COR-L47 (cell line): ENCODE measurements at places on chromosomes 16 and 17.

GRCh38 chr17:48584223-48584741 lies 5.8 kb downstream of the HOXB3 start:
- no peak for DNase-seq

DNA sequence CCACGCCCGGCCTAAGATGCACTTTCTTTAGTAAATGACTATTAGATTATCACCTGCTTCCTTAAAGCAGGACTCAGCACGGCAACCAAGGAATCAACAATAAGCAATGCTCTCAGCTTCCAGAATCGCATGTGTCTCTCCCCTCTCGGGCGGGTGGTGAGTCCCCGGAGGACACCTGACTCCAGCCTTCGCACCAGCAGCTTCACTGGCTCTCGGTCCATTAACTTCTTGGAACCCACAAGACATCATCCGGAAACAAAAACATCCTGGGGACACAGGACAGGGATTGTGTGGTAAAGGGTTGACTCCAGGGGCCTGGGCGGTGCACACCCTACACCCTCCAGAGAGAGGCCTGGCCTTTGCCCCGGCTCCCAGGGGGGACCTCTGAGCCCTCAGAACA lies 22.7 kb downstream of the UTS2R start:
- no peak for DNase-seq

- no peak for DNase-seq
Observed at GRCh38 chr17:76138896-76139752, 1.9 kb downstream of the FOXJ1 start.

GRCh38 chr17:48386826-48387225 lies 43.2 kb downstream of the SKAP1 start:
- DNase-seq: no peak

- no peak for DNase-seq
Observed at GRCh38 chr16:27426423-27427408, 24.7 kb downstream of the IL21R start.

- no peak for DNase-seq
Observed at GRCh38 chr17:10837921-10838320, at the start of gene PIRT. TSS of gene PIRT (minus strand) at chr17:10838087. CDS start at chr17:10825645, 12,442 bp downstream.

DNA sequence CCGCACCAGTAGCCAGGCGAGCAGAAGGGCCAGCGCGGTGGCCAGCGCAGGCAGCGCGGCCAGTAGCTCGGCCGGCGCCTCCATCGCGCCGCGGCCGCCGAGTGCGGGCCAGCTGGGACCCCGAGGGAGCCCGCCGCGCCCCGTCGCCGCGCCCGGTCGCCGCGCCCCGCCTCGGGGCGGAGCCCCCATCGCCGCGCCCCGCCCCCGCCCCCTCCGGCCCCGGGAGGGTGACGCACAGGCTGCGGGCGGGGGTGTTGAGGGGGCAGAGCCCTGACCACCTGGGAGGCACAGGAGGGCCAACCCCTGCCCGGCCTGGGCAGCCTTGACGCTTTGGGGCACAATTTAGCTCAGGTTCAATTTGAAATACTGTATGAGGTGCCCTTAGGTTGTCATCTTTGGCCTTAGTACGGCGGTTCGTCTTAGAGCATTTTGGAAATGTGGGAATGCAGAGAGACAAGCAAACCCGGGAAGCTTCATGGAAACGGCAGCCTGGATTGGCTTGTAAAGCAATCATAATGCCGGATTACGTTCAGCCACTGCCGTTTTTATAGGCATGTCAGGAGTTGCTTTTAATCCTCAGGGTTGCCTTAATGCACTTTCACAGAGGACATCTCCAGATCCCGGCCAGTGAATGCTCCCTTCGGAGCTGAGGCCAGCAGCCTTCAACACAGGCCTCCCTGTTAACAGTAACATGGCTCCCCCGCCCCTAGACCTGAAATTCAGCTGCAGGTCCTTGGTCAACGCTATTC lies at the start of gene MXRA7:
Gene MXRA7 (minus strand): TSS at position 103 of the 749 bp plus-strand sequence. CDS start 19 bp downstream, at position 84.
- DNase-seq: peak; percentile 37

GRCh38 chr16:48099455-48099854 lies 56.3 kb downstream of the ABCC12 start:
- no peak for DNase-seq

- no peak for DNase-seq
Observed at GRCh38 chr17:69187294-69187693, 41.3 kb downstream of the ABCA10 start.

GRCh38 chr17:50584749-50585148 lies 24.2 kb downstream of the CACNA1G start:
- no peak for DNase-seq

DNA sequence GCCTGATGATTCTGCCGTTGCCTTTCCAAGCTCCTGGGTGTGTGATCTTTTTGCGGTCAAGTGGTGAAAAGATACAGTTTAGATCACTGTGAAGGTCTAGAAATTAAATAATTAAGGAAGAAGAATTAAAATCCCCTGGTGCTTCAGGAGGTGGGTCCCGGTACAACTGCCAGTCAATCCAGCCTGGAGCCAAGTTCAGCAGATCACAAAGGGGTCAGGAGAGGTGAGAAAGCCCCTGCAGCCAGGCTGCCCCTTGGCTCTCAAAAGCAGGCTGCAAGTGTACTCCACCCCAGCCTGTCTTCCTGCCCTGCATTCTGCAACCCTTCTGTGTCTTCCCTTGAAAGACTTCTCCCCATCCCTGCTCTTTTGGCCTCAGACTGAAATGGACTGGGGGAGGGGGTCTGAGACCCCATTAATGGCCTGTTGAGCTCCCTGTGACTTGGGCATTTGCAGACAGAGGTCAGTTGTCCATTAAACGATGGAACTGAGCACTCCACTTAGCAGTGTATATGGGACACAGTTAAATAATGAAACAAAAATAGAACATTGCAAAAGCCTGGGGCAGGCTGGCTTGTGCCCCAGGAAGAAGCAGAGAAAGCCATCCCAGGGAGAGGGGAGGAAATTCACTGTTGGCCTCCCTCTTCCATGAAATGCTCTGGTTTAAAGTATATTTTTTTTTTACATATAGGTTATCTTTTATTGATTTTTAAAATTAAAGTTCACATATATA lies 15.1 kb downstream of the CACNG5 start:
- no peak for DNase-seq

- DNase-seq: no peak
Observed at GRCh38 chr17:79907850-79908249, 68.6 kb upstream of the CBX4 start.

DNA sequence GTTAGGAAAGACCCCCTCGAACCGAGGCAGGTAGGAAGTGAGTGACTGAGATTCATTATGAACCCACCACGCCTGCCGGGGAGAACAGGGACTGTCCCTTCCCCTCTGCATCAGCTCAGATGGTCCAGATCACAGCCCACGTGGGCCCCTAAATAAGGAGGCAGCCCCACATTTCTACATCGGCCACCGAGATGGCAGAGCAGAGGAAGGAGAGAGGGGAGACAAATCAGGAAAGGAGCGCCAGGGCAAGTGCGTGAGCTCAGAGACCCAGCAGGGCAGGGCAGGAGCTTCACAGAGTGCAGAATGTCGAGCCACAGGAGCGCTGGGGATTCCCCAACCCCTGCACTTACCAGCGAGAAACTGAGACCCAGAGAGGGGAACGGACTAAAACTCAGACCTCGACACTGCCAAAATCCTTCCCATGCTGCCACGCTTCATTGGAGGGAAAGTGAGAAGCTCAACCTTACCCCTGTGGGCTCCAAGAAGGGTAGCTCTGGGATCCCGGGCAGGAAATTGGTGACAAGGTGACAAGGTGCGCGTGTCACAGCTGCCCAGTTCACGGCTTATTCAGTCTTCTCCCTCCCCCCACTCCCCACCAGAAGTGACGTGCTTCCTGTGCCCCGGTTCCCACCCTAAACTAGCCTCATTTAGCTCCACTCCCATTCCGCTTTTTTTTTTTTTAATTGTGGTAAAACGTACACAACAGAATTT lies at the start of gene ICAM2:
Gene ICAM2 (minus strand): TSS at position 578 of the 711 bp plus-strand sequence. CDS start 13,942 bp downstream, outside the sequence.
- no peak for DNase-seq

GRCh38 chr16:84557059-84557458 lies 52.6 kb upstream of the MEAK7 start:
- no peak for DNase-seq

- DNase-seq: no peak
Observed at GRCh38 chr17:73901661-73902415, 257.6 kb upstream of the SDK2 start.

GRCh38 chr17:34207572-34207971 lies 47.5 kb upstream of the CCL2 start:
- DNase-seq: no peak

- DNase-seq: peak; percentile 82
Observed at GRCh38 chr17:29010586-29010985, 4.8 kb upstream of the SEZ6 start.

DNA sequence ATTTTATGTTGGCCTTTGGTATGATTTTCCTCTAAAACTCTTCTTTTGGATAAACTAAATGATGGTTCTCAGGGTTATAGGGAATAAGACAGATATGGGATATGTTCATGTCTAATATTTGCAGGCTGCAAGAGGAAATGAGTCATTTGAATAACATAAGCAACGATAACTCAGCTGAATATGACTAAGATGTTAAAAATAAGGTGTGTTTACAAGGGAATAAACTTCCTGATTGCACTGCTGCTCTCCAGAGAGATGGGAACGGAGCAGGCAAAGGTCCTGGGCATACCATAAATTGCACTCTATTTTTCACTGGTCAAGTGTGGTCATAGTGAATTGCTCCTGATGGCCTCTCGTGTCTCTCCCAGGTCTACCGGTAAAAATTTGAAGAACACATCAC lies 666.2 kb downstream of the TOX3 start:
- no peak for DNase-seq
